ENCODE measurements at places on chromosomes 11 and 22.

GRCh38 chr22:48959496-48959895, 868.2 kb downstream of the BRD1 start:
- DNase-seq = no peak

DNA sequence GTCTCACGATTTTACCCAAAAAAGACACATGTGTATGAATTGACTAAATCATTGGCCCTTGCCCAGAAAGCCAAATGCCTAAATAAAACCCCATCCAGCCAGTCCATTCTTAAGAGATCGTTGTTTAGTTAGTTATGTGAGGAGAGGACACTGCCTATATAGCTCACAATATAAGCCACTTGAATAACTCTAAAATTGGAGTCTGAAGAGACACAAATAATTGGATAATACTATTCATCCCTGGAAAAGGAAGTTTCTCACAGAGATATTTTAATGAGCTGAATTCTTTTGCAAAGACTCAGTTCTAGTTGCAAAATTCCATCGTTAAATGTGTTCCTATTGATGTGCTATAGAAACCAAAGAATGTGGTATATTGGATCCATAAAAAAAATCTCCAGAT, 176.7 kb downstream of the SOX6 start:
- DNase-seq = no peak

DNA sequence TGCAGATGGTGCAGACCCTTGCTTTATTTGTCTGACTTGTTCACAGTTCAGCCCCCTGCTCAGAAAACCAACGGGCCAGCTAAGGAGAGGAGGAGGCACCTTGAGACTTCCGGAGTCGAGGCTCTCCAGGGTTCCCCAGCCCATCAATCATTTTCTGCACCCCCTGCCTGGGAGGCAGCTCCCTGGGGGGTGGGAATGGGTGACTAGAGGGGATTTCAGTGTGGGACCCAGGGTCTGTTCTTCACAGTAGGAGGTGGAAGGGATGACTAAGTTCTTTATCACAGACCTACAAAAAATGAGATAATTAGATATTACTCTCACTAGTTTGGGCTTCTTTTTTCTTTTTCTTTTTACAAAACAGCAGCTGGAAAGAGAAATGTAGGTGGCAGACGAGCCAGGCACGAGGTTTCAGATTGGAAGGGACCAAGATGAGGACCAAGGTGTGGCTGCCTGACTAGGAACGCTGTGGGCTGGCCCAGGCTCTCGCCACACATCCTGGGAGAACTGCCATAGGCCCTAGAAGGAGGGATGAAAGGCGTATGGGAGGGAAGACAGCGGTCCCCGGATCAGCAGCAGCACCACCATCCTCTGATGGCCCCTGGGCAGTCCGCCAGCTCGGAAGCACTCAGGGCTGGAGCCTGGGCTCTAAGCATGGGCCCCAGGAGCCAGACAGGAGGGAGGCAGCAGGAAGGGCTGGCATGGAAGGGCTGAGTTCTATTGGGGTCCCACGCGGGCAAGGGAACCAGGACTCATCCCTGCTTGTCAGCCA, 14.2 kb downstream of the TXN2 start:
- no peak for DNase-seq

GRCh38 chr11:78341841-78342240, 75.8 kb downstream of the GAB2 start:
- no peak for DNase-seq

- DNase-seq = no peak
Measured at GRCh38 chr11:26579683-26580082, 7.6 kb upstream of the MUC15 start.

DNA sequence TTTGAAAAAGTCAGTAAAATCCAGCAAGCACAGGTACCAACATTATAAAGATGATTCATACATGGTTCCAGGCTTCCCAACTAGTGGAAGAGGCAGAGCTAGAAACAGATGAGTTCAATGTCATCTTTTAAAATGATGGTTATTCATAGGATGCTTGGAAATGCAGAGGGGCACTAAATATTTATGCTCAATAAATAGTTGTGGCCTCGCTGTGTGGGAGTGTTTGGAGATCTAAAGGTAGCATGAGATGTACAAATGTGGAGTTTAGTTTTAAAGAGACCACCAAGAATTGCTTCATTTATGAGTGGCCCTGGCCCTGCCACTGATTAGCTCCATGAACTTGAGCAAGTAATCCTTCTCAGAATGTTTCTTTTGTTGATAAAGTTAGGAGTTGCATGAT, 182.2 kb downstream of the ETS1 start:
- no peak for DNase-seq

DNA sequence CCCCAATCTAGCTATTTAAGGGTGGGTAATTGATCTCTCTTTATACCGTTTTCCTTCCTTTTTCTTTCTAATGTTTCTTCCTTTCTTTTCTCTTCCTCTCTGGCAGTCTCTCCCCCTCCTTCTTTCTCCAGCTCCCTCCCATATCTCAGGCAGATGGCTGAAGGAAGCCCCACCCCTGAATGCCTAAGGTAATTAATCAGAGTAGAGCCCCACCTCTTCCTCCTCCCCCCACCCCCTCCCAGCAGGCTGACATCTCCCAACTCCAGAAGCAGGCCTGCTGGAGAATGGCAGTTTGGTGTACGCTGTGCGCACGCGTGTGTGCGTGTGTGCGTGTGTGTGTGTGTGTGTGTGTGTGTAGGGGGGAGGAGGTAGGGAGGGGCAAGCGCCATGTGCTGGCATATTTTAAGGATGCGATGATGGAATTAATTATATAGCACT, 122.6 kb downstream of the APOL5 start:
- no peak for DNase-seq

GRCh38 chr11:64533501-64533900, 57.5 kb upstream of the SLC22A12 start:
- no peak for DNase-seq

GRCh38 chr11:100686476-100687053, 523 bp upstream of the ARHGAP42 start:
- no peak for DNase-seq

DNA sequence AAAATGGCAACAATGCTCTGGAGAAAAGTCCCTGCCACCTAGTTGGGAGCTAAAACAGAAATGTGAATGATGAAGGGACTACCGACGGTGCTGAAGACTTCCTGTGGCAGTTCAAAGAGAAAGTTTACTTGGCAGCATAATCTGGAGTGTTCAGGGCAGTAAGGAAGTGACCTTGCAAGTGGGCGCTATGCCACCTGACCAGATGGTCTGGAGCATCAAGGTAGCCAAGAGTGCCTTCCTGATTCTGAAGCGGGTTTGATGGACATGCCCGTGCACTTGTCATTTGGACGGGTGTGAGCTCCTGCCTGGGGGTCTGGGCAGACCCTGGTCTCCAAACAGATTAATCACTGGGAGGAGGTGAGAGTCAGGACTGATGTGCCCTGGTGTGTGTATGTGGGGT, 1.8 kb upstream of the SNX19 start:
- no peak for DNase-seq

DNA sequence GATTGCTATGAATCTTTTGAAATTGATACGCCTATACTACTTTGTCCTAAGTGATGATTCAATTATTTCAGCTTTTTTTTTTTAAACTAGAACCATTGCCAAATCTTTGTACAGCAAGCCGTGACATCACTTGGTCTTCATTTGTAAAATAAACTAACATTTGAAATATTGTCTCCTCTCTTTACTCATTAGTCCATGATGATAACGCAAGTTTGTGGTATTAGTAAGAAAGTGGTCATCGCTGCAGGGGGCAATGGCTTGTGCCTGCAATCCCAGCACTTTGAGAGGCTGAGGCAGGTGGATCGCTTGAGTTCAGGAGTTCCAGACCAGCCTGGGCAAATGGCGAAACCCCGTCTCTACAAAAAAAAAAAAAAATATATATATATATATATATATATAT, 12.9 kb upstream of the ARHGAP42 start:
- no peak for DNase-seq
